Nephron progenitor cell (in vitro differentiated cells): ENCODE measurements at places on chromosomes 12 and 14.

DNA sequence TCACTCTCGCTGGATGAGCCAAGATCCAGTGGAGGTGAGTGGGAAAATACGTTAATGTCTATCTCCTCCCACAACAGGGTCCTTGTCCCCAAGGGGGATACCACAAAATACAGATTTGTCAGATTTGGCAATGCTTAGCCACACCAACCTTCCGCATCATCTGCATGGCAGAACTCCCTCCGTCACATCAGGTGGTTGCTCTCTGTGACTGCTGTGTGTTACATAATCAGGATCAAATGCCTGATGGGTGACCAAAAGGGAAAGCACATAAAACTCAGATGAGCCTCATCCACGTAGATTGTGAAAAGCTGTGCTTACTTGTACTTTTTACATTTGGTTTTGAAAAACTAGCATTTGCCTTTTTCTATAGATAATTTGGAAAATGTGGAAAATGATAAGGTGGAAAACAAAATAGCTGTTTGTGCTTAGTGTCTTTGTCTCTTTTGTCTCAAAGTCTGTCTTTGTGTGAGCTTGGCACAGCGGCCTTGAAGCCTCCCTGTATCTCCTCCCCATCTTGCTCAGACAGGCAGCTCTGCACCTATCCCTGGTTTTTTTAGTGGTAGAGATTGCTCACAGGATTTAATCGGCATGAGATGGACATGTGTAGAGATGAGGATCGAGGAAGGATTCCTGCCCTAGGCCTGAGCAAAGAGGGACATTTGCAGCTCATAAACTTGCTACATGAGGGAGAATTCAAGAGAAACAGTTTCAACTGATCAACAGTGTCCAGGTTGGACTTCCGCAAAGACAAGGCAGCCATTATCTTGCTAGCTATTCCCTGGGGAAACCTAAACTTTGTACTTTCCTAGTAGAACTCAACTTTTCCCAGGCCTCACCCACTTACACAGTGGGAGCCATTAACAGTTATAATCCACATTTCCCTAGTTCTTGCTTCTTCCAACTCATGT lies 3.6 kb upstream of the FGF6 start:
- no peak overlapping the region for H3K27ac ChIP-seq
- peaks cover 16% of the 10 kb centered on the region for H3K36me3 ChIP-seq
- peaks cover 3% of the 10 kb centered on the region for H3K27me3 ChIP-seq
- no peak overlapping the region for H3K4me3 ChIP-seq
- no peak for DNase-seq
- H3K4me1 ChIP-seq = peaks cover 45% of the 10 kb centered on the region

DNA sequence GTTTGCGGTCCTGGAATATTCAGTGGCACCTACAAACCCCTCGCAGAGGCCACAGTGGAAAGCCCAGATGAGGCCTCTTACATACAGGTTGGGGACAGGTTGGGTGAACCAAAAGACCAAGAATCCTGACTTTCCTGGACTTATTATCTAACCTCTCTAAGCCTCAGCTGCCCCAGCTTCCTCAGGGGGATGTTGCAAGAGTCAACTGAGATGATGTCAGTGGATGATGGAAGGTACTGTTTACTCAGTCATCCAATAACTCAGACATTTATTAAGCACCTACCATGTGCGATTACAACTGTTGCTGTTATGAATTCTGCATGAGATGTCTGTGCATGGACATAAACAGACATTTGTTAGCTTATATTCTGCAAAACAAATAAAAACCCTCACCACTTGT lies 72.8 kb downstream of the RFX4 start:
- peaks cover 4% of the 10 kb centered on the region for H3K36me3 ChIP-seq
- no peaks in the 10 kb centered on the region for H3K4me1 ChIP-seq
- DNase-seq = no peak
- no peak overlapping the region for H3K4me3 ChIP-seq
- H3K27me3 ChIP-seq = peaks cover 23% of the 10 kb centered on the region
- no peak overlapping the region for H3K27ac ChIP-seq

GRCh38 chr12:49644620-49644994 lies 21.2 kb downstream of the PRPF40B start:
- peaks cover 40% of the 10 kb centered on the region for H3K36me3 ChIP-seq
- H3K4me3 ChIP-seq = no peak overlapping the region
- H3K27ac ChIP-seq = no peak overlapping the region

GRCh38 chr12:12209043-12209442 lies 57.8 kb downstream of the LRP6 start:
- H3K4me3 ChIP-seq = no peak overlapping the region
- H3K36me3 ChIP-seq = peaks cover 38% of the 10 kb centered on the region
- H3K27ac ChIP-seq = peak overlapping the region; percentile 16
- peaks cover 7% of the 10 kb centered on the region for H3K4me1 ChIP-seq
- no peaks in the 10 kb centered on the region for H3K27me3 ChIP-seq
- no peak for DNase-seq

DNA sequence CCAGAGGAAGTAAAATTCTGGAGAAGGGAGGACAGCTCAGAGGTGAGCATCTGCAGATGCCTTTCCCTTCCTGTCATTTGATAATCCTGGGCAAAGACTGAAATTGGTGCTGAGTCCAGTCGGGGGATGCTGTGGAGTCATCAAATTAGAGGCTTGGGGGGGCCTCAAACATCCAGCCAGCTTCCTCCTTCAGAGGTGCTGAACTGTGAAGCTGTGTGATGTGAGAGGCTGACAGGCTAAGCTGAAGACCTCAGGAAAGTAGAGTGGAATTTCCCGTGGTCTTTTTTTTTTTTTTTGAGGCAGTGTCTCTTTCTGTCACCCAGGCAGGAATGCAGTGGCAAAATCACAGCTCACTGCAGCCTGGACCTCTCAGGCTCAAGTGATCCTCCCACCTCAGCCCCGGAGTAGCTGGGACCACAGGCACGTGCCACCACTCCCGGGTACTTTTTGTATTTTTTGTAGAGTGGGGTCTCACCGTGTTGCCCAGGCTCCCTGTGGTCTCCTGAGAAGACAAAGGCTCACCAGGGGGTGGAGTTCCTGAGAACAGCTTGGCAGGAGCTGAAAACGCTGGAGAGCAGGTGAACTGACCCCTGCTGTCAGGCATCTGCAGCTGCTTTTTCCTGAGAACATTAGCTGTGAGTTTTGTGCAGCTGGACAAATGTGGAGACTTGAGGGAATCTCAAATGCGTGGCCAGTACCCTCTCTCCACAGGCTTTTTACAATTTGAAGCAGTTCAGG lies 6.1 kb upstream of the TCL1B start:
- no peak overlapping the region for H3K27ac ChIP-seq
- peaks cover 11% of the 10 kb centered on the region for H3K4me1 ChIP-seq
- peaks cover 4% of the 10 kb centered on the region for H3K27me3 ChIP-seq
- no peaks in the 10 kb centered on the region for H3K36me3 ChIP-seq
- peak; percentile 25 for DNase-seq

- no peak overlapping the region for H3K27ac ChIP-seq
- H3K4me3 ChIP-seq = no peak overlapping the region
- no peaks in the 10 kb centered on the region for H3K4me1 ChIP-seq
- no peaks in the 10 kb centered on the region for H3K36me3 ChIP-seq
- DNase-seq = no peak
Observed at GRCh38 chr14:83940253-83940652, 1589.7 kb upstream of the FLRT2 start.

- no peak for DNase-seq
- H3K27me3 ChIP-seq = peaks cover 10% of the 10 kb centered on the region
- no peak overlapping the region for H3K4me3 ChIP-seq
Observed at GRCh38 chr14:91934554-91935285, 12.8 kb downstream of the FBLN5 start.

- H3K27me3 ChIP-seq = no peaks in the 10 kb centered on the region
- H3K36me3 ChIP-seq = peaks cover 22% of the 10 kb centered on the region
- H3K4me1 ChIP-seq = peaks cover 10% of the 10 kb centered on the region
- no peak for DNase-seq
- no peak overlapping the region for H3K27ac ChIP-seq
Observed at GRCh38 chr14:90674043-90674670, 142.1 kb downstream of the TTC7B start.

GRCh38 chr14:32205554-32205953 lies 2.5 kb upstream of the RNU6-8 start:
- H3K4me3 ChIP-seq = no peak overlapping the region
- peaks cover 18% of the 10 kb centered on the region for H3K27me3 ChIP-seq
- no peak overlapping the region for H3K27ac ChIP-seq
- no peak for DNase-seq
- H3K4me1 ChIP-seq = peaks cover 16% of the 10 kb centered on the region
